Endothelial cell of umbilical vein (primary cell): ENCODE measurements at places on chromosomes 1 and 21.
A peak's percentile ranks its signal among the peaks of the same experiment; 100 is the strongest.

DNA sequence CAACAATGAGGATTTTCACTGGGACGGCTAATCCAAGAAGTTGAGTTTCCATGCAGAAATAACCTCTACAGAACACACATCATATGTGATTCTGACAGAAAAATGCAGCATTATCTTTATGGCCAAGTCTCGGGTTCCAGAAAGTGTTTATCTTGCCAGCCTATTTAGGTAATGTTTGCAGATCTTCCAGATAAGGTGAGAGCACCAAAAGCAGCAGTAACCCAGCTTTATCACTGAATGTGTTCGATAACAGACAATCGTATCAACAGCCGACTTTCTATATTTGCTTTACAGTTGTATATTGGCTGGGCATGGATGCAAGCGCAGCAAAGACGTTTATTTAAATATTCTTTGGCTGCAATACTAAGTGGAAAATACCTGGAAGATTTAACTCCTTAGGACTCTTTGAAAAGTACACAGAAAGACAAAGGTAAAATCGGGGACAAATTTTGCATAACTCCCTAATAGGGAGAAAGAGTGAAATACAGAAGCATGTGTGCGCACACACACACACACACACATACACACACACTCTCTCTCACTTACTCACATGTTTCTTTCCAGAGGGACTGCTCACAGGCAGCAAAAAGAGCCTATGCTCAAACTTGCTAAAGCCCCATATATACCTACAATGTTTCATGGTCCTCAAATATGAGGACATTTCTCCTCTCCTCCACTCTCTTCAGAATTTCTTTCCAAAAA lies 3.0 kb upstream of the CTSK start:
- DNase-seq: no peak

DNA sequence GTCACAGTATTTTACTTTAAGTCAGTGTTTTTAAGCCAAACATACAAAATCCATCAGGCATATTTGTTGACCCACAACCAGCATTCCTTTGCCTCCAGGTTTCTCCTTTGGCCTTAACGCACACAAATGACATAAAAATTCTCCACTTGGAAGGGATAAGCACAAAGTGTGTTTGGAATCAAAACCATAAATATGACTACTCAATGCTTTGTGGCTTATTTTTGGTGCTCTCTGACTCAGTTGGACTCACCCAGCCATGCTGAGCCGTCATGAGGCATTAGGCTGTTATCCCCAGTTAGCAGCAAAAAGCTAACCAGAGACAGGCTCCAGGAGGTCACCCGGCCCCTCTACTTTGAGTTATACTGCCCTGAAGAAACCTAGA lies 948 bp downstream of the PRUNE1 start:
- DNase-seq: no peak

- peak; percentile 46 for DNase-seq
Measured at GRCh38 chr21:34890724-34891612, 158.1 kb downstream of the RUNX1 start.

DNA sequence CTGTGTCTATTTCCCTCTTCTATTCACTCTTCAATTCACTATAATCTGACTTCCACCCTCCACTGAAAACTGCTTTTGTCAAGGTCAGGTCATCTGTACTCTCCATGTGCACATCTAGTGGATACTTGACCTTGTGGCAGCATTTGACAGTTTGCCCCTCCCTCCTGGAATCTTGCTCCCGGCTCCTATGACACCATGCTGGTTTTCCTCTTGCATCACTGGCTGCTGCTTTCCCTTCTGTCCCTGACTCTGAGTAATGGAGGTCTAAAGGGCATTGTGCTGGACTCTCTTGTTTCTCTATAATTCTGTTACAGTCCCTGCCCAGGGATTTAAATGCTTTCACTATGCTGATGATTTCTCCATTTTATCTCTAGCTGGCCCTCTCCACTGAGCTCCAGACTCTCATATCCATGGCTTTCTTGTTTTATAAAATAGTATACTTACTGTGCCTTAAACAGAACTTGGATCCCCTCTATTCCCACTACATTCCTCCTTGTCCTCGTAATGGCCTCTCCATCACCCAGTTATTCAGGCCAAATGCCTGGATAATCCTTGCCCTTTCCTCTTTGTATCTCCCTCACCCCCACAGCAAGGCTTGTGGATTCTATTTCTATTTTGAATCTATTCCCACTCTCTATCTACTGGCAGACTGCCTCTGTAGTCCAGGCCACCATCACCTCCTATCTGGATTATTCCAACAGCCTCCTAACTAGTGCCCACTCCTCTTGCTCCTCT lies 36.8 kb upstream of the PODN start:
- peak; percentile 13 for DNase-seq

- no peak for DNase-seq
Measured at GRCh38 chr1:247376659-247377058, 39.3 kb upstream of the NLRP3 start.

- no peak for DNase-seq
Measured at GRCh38 chr1:155934936-155935590, 850 bp upstream of the KHDC4 start.

DNA sequence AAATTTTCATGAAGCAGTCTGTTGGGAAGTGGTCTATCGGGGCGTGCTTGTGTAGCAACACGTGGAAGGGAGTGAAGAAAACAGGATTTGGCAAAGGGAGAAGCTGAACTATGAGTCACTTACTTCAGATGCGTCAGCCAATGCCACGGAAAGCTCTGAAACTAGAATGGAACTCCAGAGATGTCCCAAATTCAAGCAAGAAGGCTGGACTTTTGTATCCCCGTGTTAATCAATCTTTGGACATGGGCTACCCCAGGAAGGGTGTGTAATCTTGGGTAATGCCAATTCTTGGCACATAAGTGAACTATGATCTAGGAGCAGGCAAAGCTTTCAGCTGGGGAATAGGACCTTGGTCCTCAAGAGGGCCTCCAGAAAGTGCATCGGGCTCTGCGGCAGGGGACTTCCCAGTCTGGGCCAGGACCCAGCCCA lies 102.6 kb downstream of the ADSS2 start:
- DNase-seq: peak; percentile 92

DNA sequence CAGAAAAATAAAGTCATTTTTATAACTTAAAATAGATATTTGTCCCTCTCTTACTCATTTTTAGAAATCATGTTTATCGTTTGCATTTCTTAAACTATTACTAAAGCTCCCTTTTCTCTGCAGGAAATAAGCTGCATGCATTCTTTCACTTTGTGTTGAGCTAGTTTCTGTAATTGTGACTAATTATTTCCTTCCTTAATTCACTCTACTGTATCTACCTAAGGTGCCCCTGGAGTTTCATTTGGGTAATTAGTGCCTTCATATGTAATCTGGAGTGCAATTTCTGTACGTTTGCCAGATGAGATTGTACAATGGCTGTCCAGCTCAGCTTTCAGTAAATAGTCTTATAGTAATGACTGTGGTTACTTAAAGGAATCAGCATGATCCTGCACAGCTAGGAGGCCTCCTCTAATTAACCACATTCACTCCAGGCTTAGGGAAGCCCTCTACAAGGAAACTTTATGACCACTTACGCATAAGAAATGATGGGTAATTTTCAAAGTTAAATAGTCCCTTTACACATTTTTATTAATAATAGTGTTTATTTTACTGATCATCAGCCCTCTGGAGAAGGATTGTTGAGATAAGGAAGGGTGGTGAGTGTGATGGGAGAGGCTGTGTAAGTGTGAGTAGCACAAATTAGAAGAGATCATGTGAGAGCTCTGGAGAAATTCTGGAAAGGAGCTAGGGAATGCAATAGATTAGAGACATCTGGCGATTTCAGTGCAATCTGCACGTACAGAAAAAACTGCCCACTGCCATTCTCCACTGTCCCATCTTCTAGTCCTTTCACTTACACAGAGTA lies 86.8 kb downstream of the LRRC8C start:
- DNase-seq: peak; percentile 89

GRCh38 chr1:223645903-223646302 lies 19.6 kb downstream of the CAPN8 start:
- no peak for DNase-seq

DNA sequence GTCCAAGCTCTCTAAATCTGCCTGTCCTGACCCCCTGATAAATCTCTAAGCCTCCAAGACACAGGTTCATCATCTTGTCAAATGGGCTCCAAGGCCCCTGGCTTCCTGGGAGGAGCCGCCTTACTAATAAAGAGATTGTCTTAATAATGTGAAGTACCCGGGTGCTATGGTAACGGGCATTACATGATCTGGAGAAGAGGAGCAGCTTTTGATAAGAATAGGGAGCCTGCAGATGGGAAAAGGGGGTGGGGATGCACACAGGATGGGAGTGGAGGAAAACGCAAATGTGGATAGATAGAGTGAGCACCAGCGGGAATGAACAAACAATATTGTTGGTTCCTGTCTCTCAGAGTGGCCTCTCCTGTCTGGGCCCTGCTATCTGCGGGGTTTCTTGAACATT lies 11.9 kb upstream of the RXRG start:
- DNase-seq: no peak

DNA sequence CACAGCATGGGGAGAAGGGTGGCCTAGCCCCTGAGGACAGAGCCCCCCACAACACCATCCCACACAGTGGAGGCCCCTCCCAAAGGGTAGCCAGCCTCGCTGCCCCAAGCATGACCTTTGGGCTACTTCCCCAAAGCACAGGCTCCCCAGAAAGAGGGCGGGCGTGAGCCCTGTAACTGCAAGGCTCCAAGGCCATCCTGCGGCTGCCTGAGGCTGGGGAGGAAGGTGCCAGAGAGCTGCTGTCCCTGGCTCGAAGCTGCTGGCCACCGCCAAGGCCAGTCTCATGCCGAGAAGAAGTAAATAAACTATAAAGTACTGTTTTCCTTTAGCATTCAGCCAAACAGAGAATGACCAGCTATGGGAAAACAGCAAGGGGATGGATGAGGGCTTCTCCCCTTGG lies 27.5 kb downstream of the UBASH3A start:
- no peak for DNase-seq

DNA sequence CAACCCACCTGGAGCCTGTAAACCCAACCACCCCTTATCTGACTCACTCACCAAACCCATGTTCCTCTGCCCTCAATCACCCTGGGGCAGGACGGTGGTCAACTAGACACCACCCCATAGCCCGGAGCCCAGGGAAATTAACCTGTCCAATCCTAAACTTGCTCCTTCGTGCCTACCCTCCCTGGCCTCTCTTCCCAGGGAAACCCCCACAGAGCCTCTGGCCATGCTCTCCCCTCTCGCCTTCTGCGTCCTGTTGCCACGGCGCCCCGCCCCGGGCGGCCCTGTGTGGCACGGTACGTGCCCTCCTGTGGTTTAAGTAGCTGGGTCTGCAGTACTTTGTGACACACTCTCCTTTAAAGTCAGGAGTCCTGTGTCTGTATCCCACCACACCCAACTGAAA lies 4.0 kb upstream of the FTCD start:
- no peak for DNase-seq

GRCh38 chr1:54331091-54331772 lies 75.0 kb downstream of the SSBP3 start:
- no peak for DNase-seq

- no peak for DNase-seq
Measured at GRCh38 chr1:43902058-43902831, 31.4 kb upstream of the ARTN start.

GRCh38 chr1:36475910-36476604 lies 6.7 kb downstream of the CSF3R start:
- DNase-seq: no peak

GRCh38 chr1:59012378-59012777 lies 228.5 kb upstream of the JUN start:
- DNase-seq: no peak

GRCh38 chr1:108600504-108600903 lies 40.6 kb downstream of the EEIG2 start:
- DNase-seq: peak; percentile 14

DNA sequence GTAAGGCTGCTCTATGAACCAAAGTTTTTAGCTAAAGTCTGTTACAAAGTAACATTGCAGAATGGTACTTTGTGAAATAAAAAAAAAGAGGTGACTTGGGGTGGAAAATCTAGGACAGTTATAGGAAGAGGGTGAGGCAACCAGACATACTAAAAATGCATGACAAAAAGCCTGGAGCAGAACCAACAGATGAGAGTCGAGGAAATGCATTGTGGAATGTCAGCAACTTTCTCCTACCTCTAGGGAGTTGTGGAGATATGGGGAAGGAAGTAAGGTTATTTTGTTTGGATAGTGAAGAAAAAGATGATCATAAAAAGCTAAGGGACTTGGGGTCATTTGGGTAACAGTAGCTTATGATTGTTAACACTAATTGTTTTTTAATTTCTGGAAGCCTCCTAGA lies 295.6 kb downstream of the S1PR1 start:
- DNase-seq: no peak

DNA sequence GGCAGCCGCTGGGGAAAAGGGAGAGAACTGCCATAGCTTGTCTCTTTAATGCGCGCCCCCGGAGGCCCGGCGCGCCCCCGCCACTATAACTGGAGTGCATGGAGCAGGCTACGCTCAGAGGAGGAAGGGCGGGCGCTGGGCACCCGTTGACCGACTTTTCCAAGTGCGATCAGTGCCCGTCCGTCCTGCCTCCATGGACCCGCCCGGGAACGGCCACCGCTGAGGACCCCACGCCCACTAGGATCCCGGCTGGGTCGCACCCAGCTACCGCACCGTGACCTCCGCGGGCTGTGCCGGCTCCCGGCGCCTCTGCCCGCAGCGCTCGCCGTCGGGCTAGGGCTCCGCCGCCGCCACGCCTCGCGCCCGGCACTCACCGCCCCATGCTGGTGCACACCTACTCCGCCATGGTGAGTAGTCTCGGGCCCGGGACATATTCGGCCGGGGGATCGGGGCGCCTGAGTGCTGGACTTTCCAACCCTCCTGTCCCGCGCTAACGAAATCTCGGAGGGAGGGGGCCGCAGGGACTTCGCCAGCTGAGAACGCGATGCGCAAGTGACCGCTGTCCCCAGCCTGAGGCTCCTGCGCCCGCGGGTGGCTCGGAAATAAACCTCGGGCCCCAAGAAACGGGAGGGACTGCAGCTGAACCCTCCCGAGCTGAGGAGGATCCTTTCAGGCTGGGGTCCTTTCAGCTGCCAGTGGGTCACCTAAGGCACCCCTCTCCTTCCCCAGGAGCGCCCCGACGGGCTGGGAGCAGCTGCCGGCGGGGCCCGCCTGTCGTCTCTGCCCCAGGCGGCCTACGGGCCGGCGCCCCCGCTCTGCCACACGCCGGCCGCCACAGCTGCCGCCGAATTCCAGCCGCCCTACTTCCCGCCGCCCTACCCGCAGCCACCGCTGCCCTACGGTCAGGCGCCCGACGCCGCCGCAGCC lies at the start of gene TFAP2E:
Gene TFAP2E (plus strand): TSS at position 117 of the 927 bp plus-strand sequence. CDS start 264 bp downstream, at position 381.
- DNase-seq: peak; percentile 36

- peak; percentile 38 for DNase-seq
Measured at GRCh38 chr1:201184307-201185122, 6.1 kb upstream of the IGFN1 start.

- DNase-seq: no peak
Measured at GRCh38 chr1:177849130-177849529, 120.7 kb downstream of the SEC16B start.

DNA sequence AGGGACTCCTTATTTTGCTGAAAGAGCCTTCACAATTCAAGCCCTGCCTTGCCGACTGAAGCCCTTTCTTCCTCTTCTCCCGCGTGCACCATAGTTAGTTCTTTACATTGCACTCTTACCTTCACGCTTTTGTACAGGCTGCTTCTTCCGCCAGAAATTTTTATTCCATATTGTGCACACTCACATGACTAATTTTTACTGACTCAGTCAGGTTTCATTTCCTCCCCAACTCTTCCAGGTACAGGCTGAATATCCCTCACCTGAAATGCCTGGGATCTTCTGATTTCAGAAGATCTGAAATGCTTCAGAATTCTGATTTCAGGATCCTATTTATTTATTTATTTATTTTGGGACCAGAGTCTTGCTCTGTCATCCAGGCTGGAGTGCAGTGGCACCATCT lies 172.8 kb downstream of the ZNF281 start:
- no peak for DNase-seq
